ENCODE measurements at places on chromosomes 11 and 22. TPM values are rescaled to one million over a fixed set of nuclear protein-coding genes. Genes with fewer than 3 reads are reported as not detected.
A peak's percentile ranks its signal among the peaks of the same experiment; 100 is the strongest.

Gene GSTP1
- total RNA-seq = 1,195 TPM

DNA sequence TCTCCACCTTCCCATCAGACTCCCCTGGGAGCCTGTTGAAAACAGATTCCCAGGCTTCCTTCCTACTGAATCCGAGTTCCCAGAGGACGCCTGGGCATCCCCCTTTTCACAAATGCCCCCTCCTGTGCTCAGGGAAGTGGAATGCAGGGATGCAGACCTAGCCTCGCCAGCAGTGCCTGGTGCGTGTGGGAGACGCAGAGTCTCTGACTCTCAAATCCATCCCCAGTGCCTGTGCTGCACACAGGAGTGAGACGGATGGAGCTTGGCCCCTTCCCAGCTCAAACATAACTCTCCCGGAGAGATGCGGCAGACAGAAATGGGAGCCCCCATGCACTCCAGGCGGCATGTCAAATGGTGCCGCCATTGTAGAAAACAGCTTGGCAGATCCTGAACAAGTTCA lies 62.6 kb downstream of the CTTN start:
- DNase-seq = no peak

- DNase-seq = no peak
Measured at GRCh38 chr11:83326326-83326725, 40.2 kb upstream of the CCDC90B start.

Gene CHRM4
- total RNA-seq = not detected

Gene PHLDB1
- total RNA-seq = 111 TPM

Gene IL10RA
- 0.78 TPM for total RNA-seq

DNA sequence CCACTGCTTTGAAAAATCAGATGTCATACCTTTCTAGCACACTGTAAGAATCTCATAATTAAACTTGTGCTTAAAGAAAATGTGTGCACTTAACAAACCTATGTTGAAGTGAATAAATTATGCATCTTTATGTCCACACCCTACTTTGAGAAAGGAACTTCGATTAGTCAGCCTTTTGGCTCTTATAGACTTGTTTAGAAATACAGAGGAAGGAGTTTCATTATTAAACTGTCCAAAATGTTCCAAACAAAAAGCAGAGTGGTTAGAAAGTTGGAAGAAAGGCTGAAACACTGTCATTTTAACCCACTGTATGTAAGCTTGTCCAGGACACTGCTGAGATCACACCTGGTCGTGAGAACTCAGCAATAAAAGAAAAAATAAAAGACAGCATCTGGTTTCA lies 863.2 kb upstream of the CHORDC1 start:
- no peak for DNase-seq

GRCh38 chr11:110772863-110773262 lies 60.6 kb upstream of the ARHGAP20 start:
- no peak for DNase-seq

GRCh38 chr11:33500332-33500731 lies 200.3 kb downstream of the C11orf91 start:
- no peak for DNase-seq

Gene ANAPC15
- 28.8 TPM for total RNA-seq

GRCh38 chr11:6360183-6360582 lies 30.1 kb upstream of the SMPD1 start:
- DNase-seq = no peak

GRCh38 chr11:117805045-117805444 lies 8.0 kb upstream of the DSCAML1 start:
- no peak for DNase-seq

Gene SOX10
- not detected for total RNA-seq

- no peak for DNase-seq
Measured at GRCh38 chr11:72789493-72790131, 4.2 kb downstream of the STARD10 start.

DNA sequence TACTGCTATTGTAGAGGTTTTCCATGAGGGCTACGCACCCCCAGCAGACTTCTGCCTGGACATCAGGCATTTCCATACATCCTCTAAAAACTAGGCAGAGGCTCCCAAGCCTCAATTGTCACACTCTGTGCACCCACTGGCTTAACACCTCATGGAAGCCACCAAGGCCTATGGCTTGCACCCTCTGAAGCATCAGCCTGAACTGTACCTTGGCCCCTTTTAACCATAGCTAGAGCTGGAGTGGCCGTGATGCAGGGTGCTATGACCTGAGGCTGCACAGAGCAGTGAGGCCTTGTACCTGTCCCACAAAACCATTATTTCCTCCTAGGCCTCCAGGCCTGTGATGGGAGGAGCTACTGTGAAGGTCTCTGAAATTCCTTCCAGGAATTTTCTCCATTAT lies 33.9 kb downstream of the AAMDC start:
- no peak for DNase-seq

DNA sequence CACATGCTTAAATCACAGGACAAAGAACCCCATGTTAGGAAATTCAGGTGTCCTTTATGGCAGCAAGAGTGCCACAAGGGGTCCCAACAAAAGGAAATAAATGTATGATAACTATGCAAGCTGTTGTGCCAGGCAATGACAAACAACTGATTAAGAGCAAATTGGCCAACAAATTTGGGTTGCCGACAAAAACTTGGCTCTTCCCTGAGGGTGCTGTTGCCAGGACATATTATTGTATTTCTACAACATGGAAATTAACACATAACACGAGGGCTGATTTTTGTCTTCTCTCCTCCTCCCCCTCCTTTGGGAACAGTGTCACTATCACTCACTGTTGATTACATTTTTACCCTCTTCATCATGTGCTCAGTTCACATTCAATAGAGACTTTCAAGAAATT lies 56.0 kb downstream of the LRRC4C start:
- no peak for DNase-seq

Gene ZNF280B
- total RNA-seq = 2.5 TPM

Gene B4GALNT4
- total RNA-seq = 5.3 TPM

GRCh38 chr11:69497221-69497787 lies 15.8 kb downstream of the LINC01488 start:
- DNase-seq = peak; percentile 42

GRCh38 chr11:8038393-8038792 lies 42.6 kb upstream of the TUB start:
- DNase-seq = no peak

DNA sequence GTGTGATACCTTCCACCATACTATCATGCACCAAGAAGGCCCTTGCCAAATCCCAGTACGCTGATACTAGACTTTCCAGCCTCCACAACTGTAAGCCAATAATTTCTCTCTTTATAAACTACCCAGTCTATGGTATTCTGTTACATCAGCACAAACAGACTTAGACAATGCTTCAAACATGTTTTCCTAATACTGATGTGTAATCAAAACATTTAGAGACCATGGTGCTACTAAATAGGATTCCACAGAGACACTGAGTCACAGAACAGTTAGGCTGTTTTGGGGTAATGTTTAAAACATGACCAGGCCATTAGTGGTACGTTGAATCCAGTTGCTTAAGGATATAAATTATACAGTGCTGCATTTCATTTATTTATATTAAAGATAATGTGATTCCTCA lies 103.7 kb downstream of the PICALM start:
- no peak for DNase-seq

- no peak for DNase-seq
Measured at GRCh38 chr11:33984682-33985389, 66.7 kb upstream of the CAPRIN1 start.

DNA sequence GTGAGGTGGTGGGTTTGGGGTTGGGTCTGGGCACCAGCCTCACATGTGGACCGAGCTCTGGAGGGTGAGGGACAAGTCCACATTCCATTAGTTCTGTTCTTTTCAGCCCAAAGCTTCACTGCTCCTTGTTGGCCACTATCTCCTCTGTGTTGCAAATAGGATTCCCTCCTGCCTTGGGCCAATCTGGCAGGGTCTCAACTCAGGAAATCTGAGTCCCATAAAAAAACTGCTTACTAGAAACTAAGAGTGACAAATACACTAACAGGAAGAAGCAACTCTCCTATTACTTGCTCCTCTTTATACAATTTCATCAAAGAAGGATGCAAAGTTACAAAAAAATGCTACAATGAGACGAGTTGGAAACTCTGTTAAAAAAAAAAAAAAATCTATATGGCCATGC lies 66.2 kb upstream of the CSNK1E start:
- DNase-seq = no peak

GRCh38 chr11:119361056-119361787 lies 14.7 kb upstream of the MFRP start:
- no peak for DNase-seq

- peak; percentile 52 for DNase-seq
Measured at GRCh38 chr11:3942956-3943497, 87.6 kb downstream of the STIM1 start.

DNA sequence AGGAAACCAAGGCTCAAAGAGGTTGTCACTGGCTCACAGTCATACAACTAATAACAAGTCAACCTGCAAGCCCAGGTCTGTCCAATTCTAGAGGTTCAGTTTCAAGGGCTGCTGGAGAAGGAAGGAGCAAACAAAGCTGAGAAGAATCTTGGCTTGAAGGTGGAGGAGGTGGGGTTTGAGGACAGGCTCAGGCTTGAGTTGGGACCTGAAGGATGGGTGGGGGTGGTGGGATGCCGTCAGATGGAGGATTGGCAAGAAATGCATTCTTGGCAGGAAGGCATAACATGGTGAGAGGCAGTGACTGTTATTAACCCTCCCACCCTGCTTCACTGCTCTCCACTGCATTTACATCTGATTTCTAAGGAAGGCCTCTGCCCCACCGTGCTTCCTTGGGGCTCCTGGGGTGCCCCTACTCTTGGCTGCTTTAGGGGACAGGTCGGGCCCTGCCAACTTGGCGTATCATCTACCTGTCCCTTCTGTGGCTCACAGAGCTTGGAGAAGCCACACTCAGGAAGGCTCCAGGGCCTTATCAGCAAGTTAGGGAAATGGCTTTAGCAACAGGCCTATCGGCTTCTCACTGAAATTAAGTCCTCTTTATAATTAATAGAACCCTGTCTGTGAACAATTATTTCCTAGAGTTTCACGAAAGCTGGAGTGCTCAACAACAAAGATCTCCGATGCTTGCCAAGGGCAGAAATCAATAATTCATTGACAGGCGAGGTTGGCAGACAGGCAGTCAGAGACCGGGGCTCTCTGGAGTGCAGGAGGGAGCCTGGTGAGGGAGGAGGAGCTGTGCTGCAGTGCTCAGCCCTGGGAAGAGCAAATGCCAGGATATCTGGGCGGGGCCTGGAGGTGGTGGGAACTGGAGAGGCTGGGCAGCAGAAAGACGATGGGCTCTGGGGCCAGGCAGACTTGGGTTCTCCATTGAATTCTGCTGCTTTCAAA lies 84.9 kb upstream of the NARS2 start:
- DNase-seq = no peak

DNA sequence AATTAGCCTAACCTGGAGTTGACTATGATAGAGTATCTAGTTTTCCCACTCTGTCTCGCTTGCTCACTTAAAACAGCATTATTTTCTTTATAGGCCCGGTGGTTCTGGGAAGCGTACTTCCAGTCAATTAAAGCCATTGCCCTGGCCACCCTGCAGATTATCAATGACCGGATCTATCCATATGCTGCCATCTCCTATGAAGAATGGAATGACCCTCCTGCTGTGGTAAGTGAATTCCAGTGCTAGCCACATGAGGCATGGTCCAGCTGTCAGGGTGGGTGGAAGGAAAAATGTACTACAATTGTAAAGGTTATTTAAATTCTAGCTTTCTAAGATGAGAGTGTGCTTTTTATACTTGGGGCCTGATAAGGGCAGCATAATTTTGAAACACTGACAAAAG lies 76.0 kb downstream of the EXT2 start:
- no peak for DNase-seq

DNA sequence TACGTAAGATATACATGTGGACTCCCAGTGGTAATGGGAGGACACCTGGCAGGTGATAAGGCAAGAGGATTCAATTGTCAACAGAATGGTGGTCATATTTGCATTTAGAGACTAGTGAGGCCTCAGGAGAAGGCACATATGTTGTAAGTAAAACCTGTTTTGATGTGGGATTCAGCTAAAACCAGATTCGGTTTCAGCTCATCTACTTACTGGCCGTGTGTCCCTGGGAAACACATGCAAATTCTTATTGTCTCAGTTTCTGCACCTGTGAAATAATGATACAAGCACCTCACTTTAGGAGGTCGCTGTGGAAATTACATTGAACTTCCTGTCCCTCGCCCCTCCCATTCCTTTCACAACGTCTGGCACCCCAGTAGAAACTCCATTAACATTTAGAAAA lies 78.9 kb upstream of the FIBIN start:
- DNase-seq = no peak

DNA sequence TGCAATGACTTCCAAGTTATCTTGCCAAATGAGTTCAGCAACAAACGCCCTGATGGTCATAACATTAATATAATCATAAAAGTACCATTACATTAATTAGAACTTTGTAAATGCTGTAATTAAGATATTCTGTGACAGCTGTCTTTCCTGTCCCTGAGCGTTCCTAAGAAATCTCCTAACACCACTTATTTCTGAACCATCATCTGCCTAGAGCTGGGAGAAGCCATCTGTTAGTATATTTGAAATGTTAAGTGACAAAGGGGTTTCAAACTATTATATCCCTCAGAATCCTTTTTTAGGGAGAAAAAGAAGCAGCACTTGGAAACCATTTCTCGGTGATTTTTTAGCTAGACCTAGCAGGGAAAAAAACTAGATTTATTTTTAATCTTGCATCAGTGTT lies 657.5 kb downstream of the FAM181B start:
- no peak for DNase-seq

Gene LRRC32
- total RNA-seq = 177 TPM

GRCh38 chr11:58046231-58046630 lies 15.5 kb downstream of the OR6Q1 start:
- no peak for DNase-seq

DNA sequence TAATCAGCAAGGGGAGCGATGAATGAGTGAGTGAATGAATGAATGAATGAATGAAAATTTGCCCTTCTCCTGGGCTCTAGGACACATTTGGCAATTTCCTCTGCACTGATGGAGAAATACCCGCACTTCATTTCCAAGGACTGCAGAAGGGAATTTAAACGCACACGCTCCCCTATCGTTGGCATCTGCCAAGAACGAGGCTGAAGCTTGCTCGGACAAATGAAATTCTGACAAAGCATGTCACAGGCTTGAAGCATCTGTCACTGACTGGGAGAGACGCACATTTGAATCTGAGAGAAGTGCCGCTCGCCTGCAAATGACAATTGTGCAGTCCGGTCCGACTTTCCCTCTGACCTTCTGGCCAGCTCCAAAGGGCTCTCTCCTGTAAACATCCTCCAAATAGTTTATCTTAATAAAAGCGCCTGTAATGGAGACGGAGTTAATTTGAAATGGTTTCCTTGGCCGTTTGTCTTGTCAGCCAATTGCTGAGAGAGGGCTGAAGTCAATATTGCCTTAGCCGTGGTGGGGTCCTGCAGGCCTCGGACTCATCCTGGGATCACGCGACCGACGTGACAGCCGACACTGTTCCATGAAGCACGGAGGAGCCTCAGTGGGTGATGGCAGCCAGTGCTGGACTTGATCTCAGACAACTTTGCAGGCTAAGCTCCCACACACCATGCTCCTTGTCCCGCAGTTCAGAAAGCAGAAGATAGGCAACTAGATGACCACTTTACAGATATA lies 260.7 kb downstream of the MN1 start:
- no peak for DNase-seq

Gene SCGB1D1
- not detected for total RNA-seq
